ENCODE measurements at places on chromosomes 16 and 17.

DNA sequence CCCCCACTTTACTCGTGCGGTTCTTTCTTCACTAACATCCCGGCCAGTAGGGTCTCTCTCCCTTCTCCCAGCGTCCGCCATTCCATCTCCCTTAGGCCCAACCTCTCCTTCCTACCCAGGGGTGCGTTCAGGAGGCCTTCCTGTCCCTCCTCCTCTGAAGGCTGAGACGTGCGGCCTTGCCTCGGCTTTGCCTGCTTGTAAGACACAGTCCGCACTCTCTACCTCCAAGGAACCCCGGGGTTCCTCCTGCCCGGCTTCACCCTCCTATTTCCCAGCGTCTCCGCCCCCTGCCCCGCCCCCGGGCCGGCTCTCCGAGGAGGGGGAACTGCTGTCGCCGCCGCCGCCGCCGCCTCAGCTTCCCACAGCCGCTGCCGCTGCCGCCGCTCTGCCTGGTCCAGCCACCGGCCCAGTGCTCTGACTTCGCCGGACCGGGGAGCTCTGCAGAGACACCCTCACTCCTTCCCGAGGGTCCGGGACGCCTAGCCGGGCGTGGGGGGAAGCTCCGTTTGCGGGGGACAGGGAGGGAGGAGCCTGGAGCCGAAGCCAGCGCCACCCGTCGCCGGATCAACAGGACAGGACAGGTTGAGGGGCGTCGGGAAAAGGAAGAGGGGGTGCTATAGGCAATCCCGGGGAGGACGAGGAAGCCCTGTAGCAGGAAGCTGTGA is 1.2 kb upstream of the FGF11 start:
- peak; percentile 30 for DNase-seq

- DNase-seq: peak; percentile 20
Observed at GRCh38 chr16:29862383-29862883, 593 bp downstream of the CDIPT start.

GRCh38 chr17:60086818-60087591 is 8.3 kb upstream of the HEATR6 start:
- peak; percentile 52 for DNase-seq

- no peak for DNase-seq
Observed at GRCh38 chr16:71185347-71185746, 45.2 kb downstream of the HYDIN start.

- DNase-seq: peak; percentile 39
Observed at GRCh38 chr17:55601874-55602364, 90.7 kb upstream of the SMIM36 start.

DNA sequence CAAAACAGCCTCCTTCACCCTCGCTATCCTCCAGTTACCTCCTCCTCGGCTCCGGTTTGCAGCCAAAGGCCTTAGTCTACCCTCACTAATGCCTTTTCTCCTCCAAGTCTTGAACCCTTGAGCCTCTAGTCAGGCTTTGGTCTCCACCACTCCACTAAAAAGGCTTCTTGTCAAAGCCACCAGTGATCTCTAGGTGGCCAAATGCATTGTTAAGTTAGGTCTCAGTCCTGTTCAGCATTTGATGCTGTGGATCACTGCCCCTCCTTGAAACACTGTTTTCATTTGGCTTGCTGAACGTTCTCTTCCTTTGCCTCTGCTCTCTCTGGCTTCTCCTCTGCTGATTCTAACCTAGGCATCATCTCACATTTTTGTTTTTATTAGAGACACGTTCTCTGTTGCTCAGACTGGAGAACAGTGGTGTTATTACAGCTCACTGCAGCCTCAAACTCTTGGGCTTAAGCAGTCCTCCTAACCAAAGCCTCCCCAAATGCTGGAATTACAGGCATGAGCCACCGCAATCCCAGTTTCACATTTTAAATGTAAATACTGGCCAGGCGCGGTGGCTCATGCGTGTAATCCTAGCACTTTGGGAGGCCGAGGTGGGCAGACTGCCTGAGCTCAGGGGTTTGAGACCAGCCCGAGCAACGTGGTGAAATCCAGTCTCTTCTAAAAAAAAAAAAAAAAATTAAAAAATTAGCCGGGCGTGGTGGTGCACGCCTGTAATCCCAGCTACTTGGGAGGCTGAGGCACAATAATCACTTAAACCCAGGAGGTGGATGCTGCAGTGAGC is 1.1 kb downstream of the SGF29 start:
- no peak for DNase-seq

- DNase-seq: no peak
Observed at GRCh38 chr17:731644-732066, 741 bp upstream of the TLCD3A start.

GRCh38 chr17:6488008-6488539 is 43.8 kb downstream of the PIMREG start:
- DNase-seq: peak; percentile 58

DNA sequence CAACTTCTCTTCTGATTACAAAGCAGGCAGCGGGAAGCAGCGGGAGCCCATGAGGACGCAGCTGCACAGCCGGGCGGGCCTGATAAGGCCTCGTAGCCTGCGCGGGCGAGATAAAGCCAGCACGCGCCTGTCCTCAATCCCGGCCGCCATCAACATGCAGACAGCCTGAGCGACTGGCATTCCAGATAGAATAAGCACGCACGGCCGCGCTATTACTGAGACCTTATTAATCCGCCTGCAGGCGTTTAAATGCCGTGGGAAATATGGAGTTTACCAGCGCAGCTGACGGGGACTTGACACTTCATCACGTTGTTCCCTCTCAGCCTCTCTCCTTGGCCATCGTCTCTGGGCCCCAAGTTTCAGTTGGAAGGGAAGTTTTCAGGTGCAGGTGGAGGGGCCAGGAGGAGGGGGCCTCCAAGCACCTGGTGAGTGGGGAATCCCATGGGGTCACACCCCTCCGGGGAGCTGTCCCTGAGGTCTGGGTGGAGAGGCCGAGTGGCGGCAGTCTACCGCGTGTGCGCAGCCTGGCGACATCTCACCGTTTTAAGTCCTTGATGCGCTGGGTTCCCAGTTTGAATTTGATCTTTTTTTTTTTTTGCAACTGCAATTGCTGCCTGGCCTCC is 27.3 kb upstream of the CBFA2T3 start:
- DNase-seq: peak; percentile 24

GRCh38 chr17:72176516-72176851 is 55.7 kb downstream of the SOX9 start:
- no peak for DNase-seq

GRCh38 chr16:24381470-24382118 is 125.5 kb downstream of the CACNG3 start:
- no peak for DNase-seq

DNA sequence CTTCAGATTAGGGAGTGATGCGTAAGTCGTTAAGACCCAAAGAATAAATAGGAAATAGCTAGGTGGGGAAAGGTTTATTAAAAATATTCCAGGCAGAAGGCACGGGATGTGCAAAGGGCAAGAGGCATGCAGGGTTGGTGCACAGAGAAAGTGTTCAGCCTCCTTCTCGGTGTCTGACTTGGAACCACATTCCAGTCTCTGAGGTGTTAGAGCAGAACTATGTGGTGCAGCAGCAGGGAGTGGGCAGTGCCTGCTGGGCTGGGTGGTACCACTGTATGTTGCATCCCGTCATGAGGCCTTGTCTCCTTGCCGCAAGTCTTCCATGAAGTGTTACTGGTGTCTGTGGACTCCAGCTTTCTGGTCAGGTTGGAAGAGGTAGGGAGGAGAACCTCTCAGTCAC is 11.1 kb downstream of the NKD1 start:
- no peak for DNase-seq

- DNase-seq: no peak
Observed at GRCh38 chr16:80144191-80144590, 396.6 kb upstream of the DYNLRB2 start.

- DNase-seq: no peak
Observed at GRCh38 chr16:76118344-76118743, 158.9 kb upstream of the CNTNAP4 start.

GRCh38 chr16:24980077-24980793 is 34.9 kb downstream of the ARHGAP17 start:
- DNase-seq: peak; percentile 93
